Cortex of kidney (tissue), 1 donor: ENCODE measurements at places on chromosomes 12 and 14.

DNA sequence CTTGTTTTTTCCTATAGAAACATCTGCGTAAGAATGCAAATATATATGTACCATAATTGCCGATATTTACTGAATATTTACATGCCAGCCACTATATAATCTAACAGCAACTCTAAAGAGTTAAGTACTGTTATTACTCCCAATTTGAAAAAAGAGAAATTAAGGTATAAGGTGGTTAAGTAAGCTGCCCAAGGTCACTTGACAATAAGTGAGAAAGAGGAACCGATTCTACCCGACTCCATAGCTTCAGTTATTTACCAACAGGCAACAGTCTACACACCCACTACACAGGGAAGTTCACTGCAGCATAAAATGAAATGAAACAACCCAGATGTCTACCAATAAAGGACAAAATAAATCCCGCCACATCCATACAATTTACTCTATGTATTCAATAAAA, 1.1 kb downstream of the MIS18BP1 start:
- DNase-seq = no peak

- DNase-seq = no peak
Measured at GRCh38 chr14:57530571-57530970, 36.9 kb upstream of the CCDC198 start.

- no peak for DNase-seq
Measured at GRCh38 chr12:100403446-100403845, 46.6 kb downstream of the SLC17A8 start.

DNA sequence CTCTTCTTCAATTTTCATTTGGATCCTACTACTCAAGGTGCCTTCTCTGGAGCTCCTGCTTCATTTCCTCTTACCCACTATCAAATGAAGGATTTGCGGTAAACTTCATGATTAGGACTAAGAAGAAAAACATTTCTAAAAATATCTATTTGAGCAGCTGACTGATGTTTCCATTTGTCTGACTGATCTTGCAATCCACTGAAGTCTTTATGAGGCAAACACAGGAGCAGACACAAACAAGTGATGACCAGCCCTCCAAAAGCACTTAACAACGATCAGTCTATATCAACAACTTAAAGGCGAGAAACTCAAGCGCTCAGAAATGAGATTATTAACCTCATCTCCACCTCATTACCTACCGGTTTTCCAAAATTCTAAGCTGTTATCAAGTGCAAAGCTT, 26.2 kb downstream of the OSBPL8 start:
- no peak for DNase-seq

GRCh38 chr12:122985338-122986257, 5.1 kb downstream of the ARL6IP4 start:
- DNase-seq = no peak

- no peak for DNase-seq
Measured at GRCh38 chr12:65427646-65428045, 149.2 kb downstream of the MSRB3 start.

DNA sequence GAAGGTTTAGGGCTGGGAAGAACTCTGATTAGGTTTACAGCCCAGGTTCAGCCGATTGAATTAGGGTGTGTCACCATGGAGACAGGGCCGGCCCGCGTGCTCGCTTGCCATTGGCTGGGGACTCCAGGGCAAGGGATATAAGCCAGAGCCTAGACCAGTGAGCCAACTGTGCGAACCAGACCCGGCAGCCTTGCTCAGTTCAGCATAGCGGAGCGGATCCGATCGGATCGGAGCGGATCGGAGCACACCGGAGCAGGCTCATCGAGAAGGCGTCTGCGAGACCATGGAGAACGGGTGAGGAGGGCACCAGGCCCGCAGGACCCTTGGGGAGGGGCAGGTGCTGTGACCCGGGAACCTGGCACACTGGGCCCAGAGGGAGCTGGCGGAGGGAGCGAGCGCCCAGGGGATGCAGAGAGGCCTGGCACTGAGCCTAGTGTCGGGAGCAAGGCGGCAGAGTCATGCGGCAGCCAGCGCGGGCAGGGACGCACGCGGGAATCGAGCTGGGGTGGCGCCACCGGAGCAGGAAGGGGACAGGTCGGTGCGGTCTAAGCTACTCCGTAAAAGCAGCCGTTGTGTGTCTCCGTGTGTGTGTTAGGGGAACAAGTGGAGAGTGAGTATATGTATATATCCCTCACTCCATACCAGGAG, at the start of gene PNP:
Gene PNP, plus strand, starts transcription at position 165 of the 648 bp plus-strand sequence. Its CDS starts 119 bp downstream, at position 284.
- DNase-seq = no peak

DNA sequence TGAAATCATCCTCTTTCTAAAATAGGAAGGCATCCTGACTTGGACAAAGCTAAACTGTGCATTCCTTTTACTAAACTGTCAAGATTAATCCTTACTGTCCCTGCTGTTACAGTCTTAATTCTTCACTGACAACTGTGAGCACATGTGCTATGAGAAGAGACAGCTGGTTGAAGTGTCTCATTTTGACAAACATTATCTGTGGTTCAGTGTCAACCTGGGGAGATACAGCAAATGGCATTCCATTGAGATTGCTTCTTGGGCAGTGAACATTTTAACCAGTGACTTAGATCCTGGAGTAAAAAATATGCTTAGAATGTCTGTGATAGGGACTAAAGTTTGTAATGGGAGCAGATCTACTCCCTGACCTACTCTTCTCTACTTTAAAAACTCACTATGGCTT, 552.6 kb upstream of the ATP2B1 start:
- no peak for DNase-seq

DNA sequence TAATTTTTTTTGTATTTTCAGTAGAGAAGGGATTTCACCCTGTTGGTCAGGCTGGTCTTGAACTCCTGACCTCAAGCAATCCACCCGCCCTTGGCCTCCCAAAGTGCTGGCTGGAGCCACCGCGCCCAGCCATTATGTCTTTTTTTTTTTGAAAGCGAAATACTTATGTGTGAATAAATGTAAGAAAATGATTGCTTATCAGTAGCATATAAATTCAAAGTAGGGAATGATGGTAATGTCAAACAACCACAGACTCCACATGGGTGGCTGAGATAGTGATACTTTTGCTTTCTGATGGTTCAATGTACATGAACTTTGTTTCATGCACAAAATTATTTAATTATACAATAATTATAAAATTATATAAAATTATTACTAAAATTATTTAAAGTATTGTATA, 75.8 kb downstream of the PAPLN start:
- DNase-seq = no peak

GRCh38 chr14:34259996-34260395, 202.0 kb downstream of the SPTSSA start:
- DNase-seq = no peak

DNA sequence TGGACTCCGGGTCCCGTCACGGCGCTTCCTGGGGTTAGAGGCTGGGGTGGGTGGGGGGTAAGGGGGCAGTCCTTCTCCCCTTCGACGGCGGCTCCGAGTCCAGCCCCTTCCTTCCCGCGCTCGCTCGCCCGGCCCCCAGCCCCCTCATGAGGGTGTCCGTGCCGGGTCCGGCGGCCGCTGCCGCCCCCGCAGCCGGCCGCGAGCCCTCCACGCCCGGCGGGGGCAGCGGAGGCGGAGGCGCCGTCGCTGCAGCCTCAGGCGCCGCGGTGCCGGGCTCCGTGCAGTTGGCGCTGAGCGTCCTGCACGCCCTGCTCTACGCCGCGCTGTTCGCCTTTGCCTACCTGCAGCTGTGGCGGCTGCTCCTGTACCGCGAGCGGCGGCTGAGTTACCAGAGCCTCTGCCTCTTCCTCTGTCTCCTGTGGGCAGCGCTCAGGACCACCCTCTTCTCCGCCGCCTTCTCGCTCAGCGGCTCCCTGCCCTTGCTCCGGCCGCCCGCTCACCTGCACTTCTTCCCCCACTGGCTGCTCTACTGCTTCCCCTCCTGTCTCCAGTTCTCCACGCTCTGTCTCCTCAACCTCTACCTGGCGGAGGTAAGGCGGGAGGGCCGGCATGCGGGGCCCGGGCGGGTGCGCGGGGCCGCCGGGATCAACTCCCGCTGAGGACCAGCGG, 500 bp downstream of the GPR137C start:
- no peak for DNase-seq

DNA sequence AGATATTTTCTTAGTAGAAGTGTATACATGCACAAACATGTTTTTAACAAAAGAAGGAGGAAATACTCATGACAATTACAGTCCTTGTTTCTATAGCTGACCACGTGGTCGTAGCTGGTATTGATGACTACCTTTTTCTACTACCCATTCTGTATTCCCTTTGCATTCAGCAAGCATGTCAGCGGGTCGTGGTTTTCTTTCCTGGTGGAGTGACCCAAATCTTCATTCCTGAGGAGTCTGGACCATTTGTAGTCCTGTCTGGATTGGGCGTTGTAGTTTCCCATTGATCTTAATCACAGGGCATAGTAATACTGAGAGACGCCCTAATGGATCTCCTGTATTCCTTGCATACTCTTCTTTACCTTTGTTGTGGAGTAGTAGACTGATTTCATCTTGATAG, 472.1 kb upstream of the RGS6 start:
- no peak for DNase-seq

GRCh38 chr14:87443787-87444186, 549.2 kb downstream of the GALC start:
- DNase-seq = no peak

DNA sequence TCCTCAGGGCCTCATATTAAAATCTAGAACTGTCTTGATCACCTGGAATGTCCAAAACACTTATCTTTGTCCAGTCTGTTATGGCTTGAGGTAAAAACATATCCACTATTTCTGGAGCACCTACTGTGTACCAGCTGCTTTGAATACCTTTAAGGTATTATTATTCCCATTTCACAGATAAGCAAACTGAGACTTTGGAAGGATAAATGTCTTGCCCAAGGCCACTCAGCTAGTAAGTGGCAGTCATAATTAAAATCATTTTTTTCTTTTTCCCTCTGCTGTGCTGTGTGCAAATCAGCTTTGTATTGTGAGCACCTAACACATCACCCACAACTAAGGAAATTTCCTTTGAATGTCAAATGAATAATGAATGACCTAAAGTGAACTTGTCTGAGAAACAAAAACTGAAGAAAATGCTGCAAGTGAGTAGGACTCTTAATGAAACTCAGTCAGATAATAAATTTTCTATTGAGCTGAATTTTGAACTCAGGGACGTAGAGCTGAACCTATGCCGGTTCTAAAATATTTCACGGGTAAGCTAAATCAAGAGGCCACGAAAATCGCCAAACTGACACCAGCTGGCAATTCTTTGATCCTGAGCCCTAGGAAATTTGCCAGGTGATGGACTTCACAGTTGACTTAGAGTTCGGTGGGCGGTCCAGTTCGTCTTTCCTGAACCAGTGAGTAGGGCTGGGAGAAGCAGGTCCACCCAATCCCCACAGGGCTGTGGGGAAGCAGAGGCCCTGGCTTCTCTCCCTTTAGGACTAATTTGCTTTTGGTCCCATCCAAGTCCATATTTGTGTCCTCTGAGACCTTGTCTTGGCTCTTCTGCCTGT, 159.7 kb upstream of the PWP1 start:
- no peak for DNase-seq

GRCh38 chr14:100540141-100540925, 46.9 kb downstream of the BEGAIN start:
- DNase-seq = no peak

DNA sequence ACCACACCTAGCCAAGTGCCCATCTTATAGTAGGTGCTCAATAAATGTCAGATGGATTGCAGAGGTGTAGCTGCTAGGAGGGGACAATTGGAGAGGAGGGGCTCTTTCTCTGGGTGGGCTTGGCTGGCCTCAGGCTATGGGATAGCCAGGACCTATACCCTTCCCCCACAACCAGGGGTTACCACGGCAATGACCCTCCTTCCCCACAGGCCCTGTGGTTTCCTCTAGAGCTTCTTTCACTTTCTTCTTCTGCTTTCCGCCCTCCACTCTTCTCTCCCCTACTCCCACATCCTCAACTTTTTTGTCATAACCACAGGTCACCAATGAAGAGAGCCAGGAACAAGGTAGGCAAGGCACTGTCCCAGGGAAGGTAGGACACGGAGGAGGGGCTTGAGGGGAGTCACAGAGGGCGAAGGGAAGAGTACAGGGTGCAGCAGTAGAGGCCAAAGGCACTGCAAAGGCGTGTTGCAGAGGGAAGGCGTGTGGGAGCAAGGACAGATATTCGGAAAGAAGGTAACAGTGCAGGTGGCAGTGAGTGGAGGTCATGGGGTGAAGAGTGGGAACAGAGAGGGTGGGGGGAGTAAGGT, 1.9 kb upstream of the ITGB7 start:
- DNase-seq = no peak

GRCh38 chr12:96140174-96140573, 54.0 kb upstream of the ELK3 start:
- DNase-seq = no peak

GRCh38 chr14:55071870-55072640, 20.6 kb downstream of the MAPK1IP1L start:
- DNase-seq = no peak

DNA sequence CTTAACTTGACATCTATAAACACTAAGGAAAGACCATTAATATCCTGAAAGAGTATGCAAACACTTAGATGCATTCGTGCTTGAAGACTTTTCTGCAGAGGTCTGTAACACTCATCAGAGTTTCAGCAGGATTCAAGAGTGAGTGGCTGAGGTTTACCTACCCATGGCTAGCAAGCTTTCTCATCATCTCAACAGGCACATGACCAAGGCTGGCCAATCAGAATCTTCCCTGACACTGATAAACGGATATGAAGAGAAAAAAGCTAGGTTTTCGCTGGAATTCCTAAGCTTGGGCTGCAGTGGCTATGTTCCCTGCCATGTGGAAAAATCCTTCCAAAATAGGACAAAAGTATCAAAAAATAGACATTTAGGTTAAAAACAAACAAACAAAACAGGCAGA, 162.1 kb upstream of the USP15 start:
- DNase-seq = no peak

- DNase-seq = no peak
Measured at GRCh38 chr12:8847435-8847834, 25.0 kb downstream of the A2ML1 start.

- DNase-seq = no peak
Measured at GRCh38 chr14:102510616-102511520, 1.3 kb upstream of the ANKRD9 start.

GRCh38 chr12:12600659-12601058, 11.0 kb upstream of the CREBL2 start:
- no peak for DNase-seq
